ENCODE measurements at places on chromosomes 3 and 15.

GRCh38 chr3:48552111-48552951 lies 4.3 kb downstream of the PFKFB4 start:
- no peak for ATAC-seq

DNA sequence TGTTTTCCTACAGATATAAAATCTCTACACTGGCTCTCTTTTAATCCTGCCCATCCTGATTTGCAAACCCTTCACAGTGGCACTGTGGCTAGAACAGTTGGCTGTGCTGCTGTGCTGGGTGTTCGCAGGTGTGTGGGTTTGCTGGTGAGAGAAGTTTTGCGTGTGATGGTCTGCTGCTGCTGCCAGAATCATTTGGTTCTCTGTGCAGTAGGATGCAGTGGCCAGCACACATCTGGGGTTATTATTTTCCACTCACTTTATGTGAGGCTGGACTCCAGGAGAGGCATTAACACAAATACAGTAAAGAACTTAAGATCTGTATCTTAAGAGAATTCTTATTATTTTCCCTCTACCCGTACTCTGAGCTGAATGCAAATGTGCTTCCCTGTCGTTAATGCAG lies 16.0 kb upstream of the PSMD6 start:
- no peak for ATAC-seq

- ATAC-seq: no peak
These were observed 44.5 kb downstream of the NCEH1 start for GRCh38 chr3:172666181-172666872.

DNA sequence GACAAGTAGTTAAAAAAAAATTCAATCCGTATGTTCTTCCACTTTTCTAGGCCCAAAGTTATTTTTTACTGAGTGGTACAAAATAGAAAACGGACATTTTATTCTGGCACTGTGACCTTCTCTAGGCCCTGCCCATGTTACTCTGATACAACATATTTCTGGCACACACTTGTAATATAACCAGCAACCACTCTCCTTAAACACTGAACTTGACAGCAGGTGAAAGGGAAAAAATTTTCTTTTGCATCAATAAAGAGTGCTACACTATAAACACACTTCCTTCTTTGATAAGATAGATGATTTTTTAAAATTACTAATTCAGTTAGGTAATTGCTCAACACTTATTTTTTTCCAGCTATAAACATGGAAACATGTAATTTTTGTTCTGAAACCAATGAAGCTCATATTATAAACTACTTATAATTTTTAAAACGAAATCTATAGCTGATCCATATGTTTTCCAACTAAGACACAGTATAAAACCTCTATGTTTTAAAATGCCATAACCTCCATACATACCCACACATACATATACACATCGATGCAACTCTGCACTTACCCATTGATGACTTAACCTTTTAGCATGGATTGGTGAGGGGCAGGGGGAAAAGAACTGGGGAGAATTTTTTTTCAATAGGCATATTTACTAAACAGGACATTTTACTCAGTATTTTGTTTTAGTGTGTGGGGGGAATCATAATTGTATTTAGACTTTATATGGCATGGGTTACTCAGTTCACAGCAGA lies 5.3 kb upstream of the CTNNB1 start:
- ATAC-seq: no peak

DNA sequence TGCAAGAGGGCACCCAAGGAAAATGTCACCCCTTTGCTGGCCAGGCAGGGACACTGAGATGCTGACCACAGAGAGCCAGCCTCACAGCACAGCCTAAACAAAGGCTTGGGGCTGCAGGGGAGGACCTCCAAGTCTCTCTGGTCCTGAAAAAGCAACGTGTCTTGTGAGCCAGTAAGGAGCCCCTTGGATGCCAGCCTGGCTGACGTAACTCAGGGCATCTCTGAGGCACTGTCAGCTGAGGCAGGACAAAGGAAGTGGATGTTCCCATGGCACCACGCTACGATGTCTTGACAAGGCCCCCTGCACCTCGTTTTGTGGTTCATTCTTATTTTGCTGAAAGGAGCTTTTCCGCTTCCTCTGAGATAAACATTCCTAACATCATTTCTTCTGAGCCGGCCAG lies 160.7 kb downstream of the OR4M2 start:
- ATAC-seq: no peak

- ATAC-seq: no peak
These were observed 26.3 kb downstream of the LINGO1 start for GRCh38 chr15:77606142-77607034.

DNA sequence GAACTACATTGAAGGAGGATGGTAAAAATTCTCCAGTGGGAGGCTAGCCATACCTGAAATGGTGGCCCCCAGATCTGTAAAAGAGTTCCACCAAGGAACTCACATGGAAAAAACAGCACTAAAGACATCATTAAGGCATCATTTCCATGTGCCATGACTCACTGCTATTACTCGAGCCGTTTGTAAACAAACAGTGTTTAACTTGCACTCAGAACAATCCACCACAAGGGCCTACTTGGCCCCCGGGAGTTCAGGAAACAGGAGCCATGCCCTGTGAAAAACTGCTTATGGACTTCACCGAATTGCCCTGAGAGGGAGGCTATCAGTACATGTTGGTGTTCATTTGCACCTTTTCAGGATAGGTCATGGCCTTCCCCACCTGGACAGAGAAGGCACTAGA lies 18.2 kb downstream of the CCR4 start:
- no peak for ATAC-seq

GRCh38 chr3:186540221-186540834 lies 3.9 kb downstream of the CRYGS start:
- ATAC-seq: peak; percentile 90

DNA sequence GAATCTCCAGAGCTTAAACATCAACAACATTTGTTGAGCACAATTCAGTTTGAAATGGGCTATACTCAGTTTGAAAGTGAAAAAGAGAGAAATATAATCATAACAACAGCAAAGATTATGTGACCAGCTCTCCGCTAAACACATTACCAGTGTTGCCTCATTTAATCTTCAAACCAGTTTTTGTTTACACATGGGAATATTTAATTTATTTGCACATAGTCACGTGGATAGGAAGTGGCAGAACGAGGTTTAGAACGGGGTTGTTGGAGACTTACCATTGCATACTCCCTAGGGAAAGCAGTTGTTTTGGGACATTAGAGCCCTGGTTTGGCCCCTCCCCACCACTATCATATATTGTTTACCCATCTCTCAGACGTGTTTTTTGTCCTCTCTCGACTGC lies 77.2 kb downstream of the IL1RAP start:
- ATAC-seq: no peak

DNA sequence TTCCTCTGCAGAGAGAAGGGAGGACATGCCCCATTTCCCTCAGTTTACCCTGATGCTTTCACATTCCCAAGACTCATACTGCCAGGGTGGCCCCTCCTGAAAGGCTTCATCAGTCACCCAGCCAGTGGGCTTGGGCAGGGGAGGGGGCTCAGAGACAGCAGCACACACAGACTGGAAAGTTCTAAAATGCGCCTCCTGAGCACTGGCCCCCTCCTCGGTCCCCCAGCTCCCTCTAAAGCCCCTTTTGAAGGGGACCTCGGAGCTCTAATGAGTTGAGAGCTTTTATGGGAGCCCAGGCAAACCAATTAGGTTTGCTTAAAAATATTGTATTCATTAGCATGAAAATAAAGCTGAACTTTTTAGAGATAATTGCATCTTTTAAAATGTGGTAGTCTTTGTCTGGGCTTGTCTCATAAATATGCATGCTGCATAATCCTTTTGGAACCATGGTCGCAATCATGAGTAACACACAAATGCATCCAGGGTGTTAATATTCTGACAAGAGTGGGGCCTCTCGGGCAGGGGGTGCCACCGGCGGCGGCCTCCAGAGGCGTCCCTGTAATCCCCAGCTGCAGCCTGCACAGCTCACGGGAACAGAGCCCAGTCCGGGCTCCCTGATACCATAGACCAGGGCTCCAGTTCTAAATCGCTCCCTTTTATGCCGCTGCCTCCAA lies 78.5 kb downstream of the RPLP1 start:
- no peak for ATAC-seq

- ATAC-seq: no peak
These were observed 262.7 kb downstream of the CHL1 start for GRCh38 chr3:459311-459670.

DNA sequence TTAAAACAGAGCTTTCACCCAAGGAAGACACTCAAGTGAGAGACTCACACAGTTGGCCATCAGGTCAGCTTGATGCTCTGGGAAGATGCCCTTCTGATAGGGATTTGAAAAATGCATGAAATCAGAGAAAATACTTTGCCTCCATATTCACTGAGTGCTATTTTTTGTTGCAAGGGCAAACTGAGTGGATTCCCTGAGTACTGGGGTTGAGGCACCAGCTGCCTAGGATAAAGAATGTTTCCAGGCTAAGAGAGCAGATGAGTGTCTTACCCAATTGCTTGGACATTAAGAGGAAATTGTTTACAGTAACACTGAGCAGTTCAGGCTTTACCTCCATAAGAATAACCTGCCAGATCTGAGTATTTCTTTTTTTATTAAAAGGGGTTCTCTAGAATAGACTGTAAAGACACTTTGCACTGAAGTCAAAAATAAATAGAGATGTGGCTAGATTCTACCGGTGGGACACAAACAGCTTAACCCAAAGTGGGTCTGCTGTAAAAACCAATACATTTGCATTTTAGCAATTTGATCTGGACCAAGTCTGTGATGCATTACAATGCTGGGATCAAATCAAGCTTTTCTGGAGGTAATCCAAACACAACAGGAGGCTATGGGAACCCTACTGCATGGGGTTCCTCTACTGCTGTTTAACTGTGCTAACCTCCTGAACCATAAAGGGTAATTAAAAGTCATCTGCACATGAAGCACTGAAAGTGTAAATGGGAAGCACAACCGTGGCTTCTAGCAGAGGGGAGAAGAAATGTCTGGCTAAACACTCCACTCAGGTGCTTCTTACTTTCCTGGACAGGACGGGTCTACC lies 238.8 kb upstream of the WNT5A start:
- no peak for ATAC-seq

DNA sequence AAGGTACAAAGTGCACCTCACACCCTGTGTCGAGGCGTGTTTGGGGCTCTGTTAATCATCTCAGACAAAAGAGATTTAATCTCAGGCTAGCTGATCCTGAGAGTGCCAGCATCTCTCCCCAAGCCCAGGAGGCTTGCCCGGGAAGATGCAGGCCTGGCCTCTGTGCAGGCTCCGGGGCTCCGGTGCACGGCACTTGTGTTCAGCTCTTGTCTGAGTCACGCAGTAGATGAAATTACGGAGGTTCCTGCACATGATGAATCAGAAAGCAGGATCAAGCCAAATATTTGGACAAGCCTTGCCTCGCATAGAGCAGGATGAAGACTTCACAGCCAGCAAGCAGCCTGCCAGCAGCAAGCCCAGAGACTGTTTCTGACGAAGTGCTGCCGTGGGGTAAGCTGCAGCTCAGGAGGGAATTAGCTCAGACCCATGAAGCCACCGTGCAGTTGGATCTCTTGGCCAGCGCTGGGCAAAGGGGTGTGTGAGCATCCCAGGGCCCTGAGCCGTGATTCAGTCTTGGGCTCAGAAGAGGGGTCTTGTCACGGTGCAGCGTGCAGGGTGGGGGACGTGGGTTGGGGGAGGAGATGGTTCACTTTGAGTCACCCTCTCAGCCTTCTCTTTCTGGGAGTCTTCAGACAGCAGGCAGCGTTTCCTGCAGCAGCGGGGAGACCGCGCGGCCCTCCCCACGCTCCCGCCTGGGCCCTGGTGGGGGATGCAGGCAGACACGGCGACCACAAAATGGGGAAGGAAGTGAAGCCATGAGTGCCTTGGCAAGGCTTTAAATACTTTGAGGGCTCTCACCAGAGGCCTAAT lies 89.2 kb upstream of the MEF2A start:
- no peak for ATAC-seq

- no peak for ATAC-seq
These were observed 8.1 kb downstream of the PIAS1 start for GRCh38 chr15:68062214-68062613.

- ATAC-seq: no peak
These were observed 14.8 kb upstream of the CYP11A1 start for GRCh38 chr15:74382004-74382816.

DNA sequence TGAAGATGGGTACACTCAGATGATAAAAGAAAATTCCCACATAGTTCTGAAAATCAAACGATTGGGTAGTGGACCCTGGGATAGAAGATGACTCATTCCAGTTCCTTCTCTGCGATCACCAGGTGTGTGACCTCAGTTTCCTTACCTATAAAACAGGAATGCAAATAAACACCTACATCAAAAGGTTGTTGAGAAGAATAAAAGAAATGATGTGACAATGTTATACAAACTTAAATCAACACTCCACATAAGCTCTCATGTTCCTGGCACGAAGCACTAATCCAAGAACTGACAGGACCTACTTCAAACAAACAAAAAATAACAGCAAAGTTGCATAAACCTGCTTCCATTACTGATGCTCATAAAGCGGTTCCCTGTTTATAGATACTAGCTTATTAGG lies 69.2 kb downstream of the RORA start:
- ATAC-seq: no peak

DNA sequence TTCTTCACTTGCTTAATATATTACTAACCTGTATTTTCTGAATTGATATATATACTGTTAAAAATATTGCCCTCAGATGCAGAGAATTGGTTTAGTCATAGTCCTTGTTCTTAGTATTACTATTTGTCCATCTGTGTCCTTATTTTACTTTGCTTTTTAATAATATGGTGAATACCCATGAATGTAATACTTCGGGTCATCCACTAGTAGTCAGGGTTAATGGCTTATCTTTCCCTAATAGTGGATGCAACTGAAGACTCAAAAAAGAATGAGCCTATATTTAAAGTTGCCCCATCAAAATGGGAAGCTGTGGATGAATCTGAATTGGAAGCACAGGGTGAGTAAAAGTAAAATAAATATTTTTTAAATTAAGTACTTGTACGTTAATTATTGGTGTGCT lies 36.5 kb downstream of the U2SURP start:
- ATAC-seq: no peak

DNA sequence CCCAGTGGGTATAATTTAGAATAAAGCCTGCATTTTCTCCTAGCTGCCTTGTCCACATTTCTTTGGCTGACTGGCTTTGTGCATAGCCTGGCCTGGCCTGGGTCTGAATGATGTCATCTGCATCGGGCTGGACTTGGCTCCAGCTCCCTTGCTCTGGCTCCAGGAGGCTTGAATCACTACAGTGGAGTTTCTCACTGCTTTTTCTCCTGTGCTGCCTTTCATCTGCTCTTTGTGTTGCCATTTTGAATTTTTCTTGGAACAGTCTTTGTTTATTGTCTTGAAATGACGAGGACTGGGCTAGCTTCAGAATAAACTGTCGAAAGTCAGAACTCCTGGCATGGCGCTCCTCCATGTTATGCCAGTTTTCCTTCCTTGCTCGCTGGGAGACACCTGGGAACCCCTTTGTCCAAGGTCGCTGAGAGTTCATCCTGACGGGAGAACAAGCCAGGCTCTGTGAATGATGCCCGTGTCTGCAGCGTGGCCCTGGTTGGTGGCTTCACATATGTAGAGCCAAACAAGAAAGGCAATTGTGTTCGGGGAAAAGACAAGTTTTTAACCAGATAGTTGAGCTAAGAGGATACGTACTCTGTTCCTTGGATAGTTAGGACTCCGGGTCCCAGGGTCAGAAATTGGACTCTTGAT lies 258.9 kb downstream of the PDZRN3 start:
- ATAC-seq: no peak

GRCh38 chr3:165185707-165186327 lies 10.4 kb downstream of the SLITRK3 start:
- peak; percentile 46 for ATAC-seq

Measured in activated CD4-positive, CD25-positive, alpha-beta regulatory T cell treated with anti-CD3 and anti-CD28 coated beads, Interleukin-2, amount 50 U/mL, for 24 hours (primary cell).